ENCODE measurements at places on chromosomes 13 and 19.
A peak's percentile ranks its signal among the peaks of the same experiment; 100 is the strongest.

DNA sequence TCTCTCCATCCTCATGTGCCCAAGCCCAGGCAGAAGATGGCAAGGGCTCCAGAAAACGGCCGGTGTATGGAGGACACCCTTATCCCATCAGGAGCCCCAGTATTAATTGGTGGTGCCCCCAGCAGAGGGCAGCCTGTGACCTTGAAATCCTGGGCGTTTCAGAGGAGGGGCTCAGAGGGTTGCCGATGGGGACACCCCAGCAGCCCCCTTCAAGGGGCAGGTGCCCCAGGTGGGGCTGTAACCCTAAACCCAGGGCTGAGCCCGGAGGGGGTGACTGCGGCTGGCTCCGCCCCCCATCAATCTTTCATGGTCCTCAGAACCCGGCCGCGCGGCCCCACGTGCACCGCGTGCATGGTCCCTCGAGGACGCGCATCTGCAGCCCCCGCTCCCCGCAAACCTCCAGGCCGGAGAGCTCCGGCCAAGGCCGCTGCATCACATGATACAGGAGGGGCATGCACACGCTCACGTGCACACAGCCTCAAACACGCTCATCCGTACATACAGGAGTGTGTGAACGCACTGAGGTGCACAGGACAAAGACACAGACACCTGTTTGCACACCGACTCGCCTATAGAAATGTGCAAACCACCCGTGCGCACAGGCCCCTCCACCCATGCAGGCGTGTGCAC, 949 bp downstream of the RAB3A start:
- peaks cover 16% of the 10 kb centered on the region for H3K4me1 ChIP-seq
- peak; percentile 46 for DNase-seq
- H3K27ac ChIP-seq = peak overlapping the region; percentile 76

GRCh38 chr19:7327802-7328201, 20.9 kb upstream of the ARHGEF18 start:
- H3K27me3 ChIP-seq = no peaks in the 10 kb centered on the region
- H3K27ac ChIP-seq = no peak overlapping the region
- no peak for DNase-seq
- no peaks in the 10 kb centered on the region for H3K4me1 ChIP-seq
- H3K36me3 ChIP-seq = peaks cover 3% of the 10 kb centered on the region
- H3K4me3 ChIP-seq = no peak overlapping the region

GRCh38 chr19:30145467-30145866, 203.4 kb downstream of the URI1 start:
- H3K36me3 ChIP-seq = no peaks in the 10 kb centered on the region
- no peaks in the 10 kb centered on the region for H3K27me3 ChIP-seq
- no peak for DNase-seq
- no peaks in the 10 kb centered on the region for H3K4me1 ChIP-seq
- H3K4me3 ChIP-seq = no peak overlapping the region

GRCh38 chr13:65036999-65037398, 2193.1 kb downstream of the PCDH9 start:
- no peak overlapping the region for H3K27ac ChIP-seq
- H3K4me3 ChIP-seq = no peak overlapping the region
- H3K36me3 ChIP-seq = no peaks in the 10 kb centered on the region
- no peaks in the 10 kb centered on the region for H3K27me3 ChIP-seq
- DNase-seq = no peak

DNA sequence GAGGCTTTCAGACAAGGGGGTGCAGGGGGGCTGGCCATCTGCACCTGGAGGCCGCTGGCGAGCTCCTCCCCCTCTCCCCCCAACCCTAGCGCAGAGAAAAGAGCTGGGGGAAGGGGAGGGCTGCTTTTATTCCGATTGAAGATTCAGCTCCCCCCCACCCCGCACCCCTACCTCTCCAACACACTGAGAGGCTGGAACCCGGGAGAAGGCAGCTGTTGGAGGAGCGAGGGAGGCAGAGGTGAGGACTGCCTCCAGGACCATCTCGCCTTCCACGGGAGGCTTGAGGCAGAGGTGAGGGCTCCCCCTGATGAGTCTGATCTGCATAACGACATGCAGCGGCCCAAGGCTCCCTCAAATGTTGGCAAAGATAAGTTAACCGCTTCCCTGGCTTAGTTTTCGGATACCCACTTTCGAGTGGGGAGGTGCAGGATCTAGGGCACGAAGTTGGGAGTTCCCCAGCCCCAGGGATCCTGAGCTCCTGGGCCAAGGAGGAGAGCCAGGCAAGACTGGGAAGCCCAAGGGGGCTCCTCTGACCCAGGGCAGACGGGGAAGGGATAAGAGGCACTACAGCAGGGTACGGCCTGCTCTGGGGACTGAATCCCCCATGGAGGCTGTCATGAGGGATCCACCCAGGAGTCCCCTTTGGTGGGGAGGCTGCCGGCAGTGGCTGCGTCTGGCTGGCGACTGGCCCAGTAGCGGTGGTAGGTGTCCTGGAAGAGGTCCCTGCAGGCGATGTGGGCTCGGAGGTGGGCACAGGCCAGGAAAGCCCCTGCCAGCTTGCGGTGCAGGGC, 1.2 kb upstream of the NUMBL start:
- no peak for DNase-seq
- H3K4me1 ChIP-seq = peaks cover 5% of the 10 kb centered on the region
- H3K27me3 ChIP-seq = no peaks in the 10 kb centered on the region
- H3K4me3 ChIP-seq = no peak overlapping the region

DNA sequence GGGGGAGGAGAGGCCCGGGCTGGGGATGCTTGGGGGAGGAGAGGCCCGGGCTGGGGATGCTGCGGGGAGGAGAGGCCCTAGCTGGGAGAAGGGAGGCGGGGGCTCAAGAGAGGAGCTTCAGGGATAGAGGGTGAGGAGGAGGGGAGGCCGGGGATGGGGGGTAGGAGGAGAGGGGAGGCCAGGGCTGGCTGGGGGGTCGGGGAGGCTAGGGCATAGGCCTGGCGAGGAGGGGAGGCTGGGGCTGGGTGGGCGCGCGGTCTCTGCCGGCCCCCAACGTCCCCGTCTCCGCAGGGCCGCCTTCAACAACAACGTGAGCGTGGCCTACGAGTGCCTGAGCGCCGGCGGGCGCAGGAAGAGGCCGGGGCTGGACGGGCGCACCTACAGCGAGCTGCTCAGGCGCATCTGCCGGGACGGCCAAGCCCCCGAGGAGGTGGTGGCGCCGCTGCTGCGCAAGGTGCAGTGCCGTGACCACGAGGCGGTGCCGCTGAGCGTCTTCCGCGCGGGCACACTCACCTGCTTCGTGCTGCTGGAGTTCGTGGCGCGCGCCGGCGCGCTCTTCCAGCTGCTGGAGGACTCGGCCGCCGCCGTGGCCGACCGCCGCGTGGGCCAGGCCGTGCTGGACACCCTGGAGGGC, 11.4 kb downstream of the TPGS1 start:
- no peak overlapping the region for H3K27ac ChIP-seq
- DNase-seq = no peak
- H3K27me3 ChIP-seq = no peaks in the 10 kb centered on the region
- no peaks in the 10 kb centered on the region for H3K4me1 ChIP-seq

- H3K27me3 ChIP-seq = no peaks in the 10 kb centered on the region
- peak overlapping the region; percentile 85 for H3K4me3 ChIP-seq
- peak; percentile 32 for DNase-seq
- peaks cover 15% of the 10 kb centered on the region for H3K4me1 ChIP-seq
- H3K27ac ChIP-seq = no peak overlapping the region
Observed at GRCh38 chr19:57559008-57559403, 657 bp downstream of the ZNF550 start.

DNA sequence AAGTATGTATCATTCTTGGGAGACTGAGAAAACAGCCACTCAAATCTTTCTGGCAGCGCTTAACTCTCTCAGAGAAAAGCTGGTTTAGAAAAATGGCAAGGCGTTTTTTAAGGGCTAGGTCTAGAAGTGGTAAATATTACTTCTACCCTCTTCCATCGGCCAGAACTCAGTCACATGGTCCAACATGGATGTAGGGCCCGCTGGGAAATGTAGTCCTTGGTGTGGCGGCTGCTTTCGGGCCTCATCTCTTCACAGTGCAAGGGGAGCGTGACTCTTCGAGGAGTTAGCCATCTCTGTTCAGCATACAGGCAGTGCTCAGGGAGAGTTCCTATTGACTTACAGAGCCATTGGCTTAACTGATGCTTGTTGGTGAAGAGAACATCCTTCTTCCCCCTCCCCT, 6.3 kb downstream of the VSTM2B start:
- no peak for DNase-seq
- H3K4me1 ChIP-seq = no peaks in the 10 kb centered on the region
- H3K27me3 ChIP-seq = peaks cover 26% of the 10 kb centered on the region
- H3K4me3 ChIP-seq = no peak overlapping the region

- H3K27ac ChIP-seq = no peak overlapping the region
- H3K27me3 ChIP-seq = no peaks in the 10 kb centered on the region
- no peak for DNase-seq
- H3K36me3 ChIP-seq = no peaks in the 10 kb centered on the region
- no peaks in the 10 kb centered on the region for H3K4me1 ChIP-seq
Observed at GRCh38 chr13:102589301-102589822, 7.4 kb upstream of the TPP2 start.

- no peaks in the 10 kb centered on the region for H3K4me1 ChIP-seq
- H3K36me3 ChIP-seq = no peaks in the 10 kb centered on the region
- no peaks in the 10 kb centered on the region for H3K27me3 ChIP-seq
- no peak overlapping the region for H3K4me3 ChIP-seq
Observed at GRCh38 chr13:111472083-111472482, 151.6 kb downstream of the TEX29 start.

GRCh38 chr19:18828786-18829185, 3.0 kb upstream of the UPF1 start:
- H3K36me3 ChIP-seq = no peaks in the 10 kb centered on the region
- DNase-seq = no peak
- H3K27me3 ChIP-seq = no peaks in the 10 kb centered on the region
- no peak overlapping the region for H3K4me3 ChIP-seq
- H3K4me1 ChIP-seq = no peaks in the 10 kb centered on the region
- H3K27ac ChIP-seq = no peak overlapping the region

GRCh38 chr13:114161644-114162532, 17.2 kb upstream of the CFAP97D2 start:
- DNase-seq = peak; percentile 39
- no peak overlapping the region for H3K27ac ChIP-seq
- H3K27me3 ChIP-seq = no peaks in the 10 kb centered on the region

DNA sequence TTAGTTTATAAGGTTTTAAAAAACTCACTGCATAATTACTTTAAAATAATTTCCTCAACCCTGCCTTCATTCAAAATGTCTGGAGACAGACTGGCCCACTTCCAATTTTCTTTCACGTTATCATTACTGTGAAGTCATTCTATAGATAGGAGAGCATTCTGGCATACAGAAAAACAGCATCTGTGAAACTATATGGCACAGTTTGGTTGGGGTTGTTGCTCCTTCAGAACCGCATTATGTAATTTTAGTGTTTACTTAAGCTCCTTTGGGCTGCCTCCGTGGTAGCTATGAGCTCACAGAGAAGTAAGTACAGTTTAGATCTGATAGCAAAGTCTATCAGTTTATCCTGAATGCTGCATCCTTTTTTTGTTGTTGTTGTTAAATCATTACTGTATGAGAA, 104.3 kb downstream of the KCNRG start:
- H3K4me1 ChIP-seq = peaks cover 4% of the 10 kb centered on the region
- H3K27ac ChIP-seq = no peak overlapping the region
- H3K4me3 ChIP-seq = no peak overlapping the region
- H3K27me3 ChIP-seq = no peaks in the 10 kb centered on the region
- no peaks in the 10 kb centered on the region for H3K36me3 ChIP-seq

DNA sequence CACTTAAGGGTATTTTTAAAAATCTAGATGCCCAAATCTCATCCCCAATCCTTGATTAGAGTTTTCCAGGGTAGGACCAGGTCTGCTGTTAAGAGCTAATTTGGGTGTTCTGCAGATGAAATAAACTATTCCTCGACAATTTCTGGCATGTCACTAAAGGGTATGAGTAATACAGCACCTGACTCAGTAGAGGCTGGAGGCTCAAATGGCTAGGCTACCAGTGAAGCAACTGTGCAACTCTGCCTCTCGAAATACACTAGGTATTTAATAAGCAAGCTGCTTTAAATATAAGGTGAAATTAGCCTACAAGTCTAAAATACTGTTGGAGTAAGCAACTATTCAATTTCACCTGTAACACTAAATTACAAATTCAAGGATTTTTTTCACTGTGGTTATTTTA, 1.5 kb downstream of the RNF6 start:
- peak overlapping the region; percentile 94 for H3K4me3 ChIP-seq
- H3K27me3 ChIP-seq = no peaks in the 10 kb centered on the region
- no peak for DNase-seq
- no peak overlapping the region for H3K27ac ChIP-seq

- no peaks in the 10 kb centered on the region for H3K27me3 ChIP-seq
- DNase-seq = no peak
- peaks cover 14% of the 10 kb centered on the region for H3K4me1 ChIP-seq
- no peak overlapping the region for H3K27ac ChIP-seq
- no peaks in the 10 kb centered on the region for H3K36me3 ChIP-seq
Observed at GRCh38 chr19:10568062-10568825, 535 bp downstream of the CDKN2D start.

DNA sequence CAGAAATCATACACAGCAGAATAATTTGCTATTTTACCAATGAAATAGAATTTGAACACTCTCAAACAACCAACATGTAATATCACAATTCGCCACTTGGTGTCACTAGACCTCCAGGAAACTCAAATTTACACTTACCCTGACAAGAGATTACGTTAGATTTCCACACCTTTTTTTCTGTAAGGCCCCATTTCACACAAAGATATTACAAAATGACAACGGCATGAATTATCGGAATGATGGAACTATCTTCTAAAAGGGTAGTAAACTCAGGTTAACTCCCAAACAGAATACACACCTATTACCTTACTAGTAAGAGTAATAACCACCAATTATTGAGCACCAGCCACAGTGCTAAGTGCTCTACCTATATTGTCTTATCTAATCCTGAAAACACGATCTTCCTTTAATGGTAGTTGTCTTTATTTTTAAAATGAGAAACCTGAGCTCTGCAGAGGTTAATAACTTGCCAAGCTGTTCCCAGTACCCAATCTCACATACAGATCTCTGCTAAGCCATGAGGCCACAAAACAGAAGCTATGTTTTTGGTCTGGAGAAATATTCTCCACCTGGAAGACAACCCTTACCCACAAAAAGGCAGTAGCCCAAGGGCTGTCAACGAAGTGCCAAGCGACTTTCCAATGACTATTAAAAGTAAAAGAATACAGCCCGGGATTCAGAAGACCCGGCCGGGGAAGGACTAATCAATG, 152.4 kb downstream of the DCLK1 start:
- no peak for DNase-seq
- no peak overlapping the region for H3K4me3 ChIP-seq
- H3K4me1 ChIP-seq = no peaks in the 10 kb centered on the region
- no peaks in the 10 kb centered on the region for H3K27me3 ChIP-seq
- H3K36me3 ChIP-seq = no peaks in the 10 kb centered on the region

GRCh38 chr13:47890146-47890814, 110.8 kb downstream of the SUCLA2 start:
- H3K36me3 ChIP-seq = no peaks in the 10 kb centered on the region
- no peaks in the 10 kb centered on the region for H3K27me3 ChIP-seq
- no peak for DNase-seq
- no peaks in the 10 kb centered on the region for H3K4me1 ChIP-seq
- no peak overlapping the region for H3K4me3 ChIP-seq

DNA sequence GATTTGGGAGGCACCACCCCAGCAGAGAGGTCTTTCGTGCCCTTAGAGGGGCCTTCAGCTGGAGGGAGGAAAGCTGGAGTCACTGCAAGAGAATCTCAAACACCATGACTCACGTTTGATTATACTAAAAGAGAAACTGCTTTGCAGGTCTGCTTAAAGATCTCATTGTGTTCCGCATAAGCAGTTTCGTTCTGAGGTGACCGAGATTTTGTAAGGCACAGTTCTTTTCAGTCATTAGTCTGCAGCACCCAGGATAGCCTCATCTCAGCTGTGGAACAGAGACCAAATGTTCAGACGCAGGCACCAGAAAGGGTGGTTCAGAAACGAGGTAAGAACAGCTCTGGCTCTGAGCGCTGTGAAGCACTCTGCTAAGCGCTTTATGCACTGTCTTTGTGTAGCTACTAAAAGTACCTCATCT, 71.2 kb upstream of the GTF3A start:
- no peaks in the 10 kb centered on the region for H3K36me3 ChIP-seq
- DNase-seq = no peak
- H3K27me3 ChIP-seq = no peaks in the 10 kb centered on the region
